ENCODE measurements at places on chromosomes 12 and 14. TPM values are rescaled to one million over a fixed set of nuclear protein-coding genes. Genes with fewer than 3 reads are reported as not detected.

Gene TMEM52B
- total RNA-seq = 0.10 TPM

GRCh38 chr14:75222208-75222701, 45.8 kb upstream of the TMED10 start:
- peak; percentile 27 for DNase-seq

DNA sequence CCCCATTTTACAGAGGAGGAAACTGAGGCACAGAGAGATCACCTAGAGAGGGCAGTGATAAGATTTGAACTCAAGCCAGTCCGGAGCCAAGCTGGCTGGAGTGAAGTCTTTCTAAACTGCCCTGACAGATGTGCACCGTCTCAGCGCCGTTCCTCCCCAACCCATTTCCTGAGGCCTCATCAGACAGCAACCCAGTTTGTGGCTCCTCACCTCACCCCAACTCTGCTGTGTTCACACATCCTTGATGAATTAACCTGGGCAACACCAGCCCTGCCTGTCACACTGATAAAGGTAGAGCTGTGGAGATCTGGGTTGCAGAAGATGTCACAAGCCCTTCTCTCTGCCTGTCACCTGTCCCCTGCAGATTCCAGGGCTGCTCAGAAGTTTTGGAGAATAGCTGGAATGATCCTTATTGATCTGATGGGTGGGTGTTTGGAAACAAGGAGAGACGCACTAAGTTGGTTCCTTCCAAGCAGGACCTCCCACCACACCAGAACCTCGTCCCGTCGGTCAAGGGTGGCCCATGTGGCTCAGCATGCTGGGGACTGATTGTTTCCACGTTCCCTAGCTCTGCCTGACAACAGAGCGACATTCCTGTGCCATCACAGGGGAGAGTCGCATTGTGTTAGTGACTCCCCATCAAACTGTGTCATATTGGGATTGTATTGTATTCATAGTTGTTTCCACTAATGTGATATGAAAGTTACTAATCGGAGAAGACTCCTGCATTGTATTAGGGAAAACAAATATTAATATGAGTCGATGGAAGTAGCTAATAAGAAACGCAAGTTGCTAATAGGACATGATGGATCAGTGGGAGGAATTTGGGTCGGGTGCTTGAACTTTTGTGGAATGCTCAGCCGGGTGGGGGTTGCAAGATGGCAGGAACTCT, 200.6 kb downstream of the PHETA1 start:
- DNase-seq = no peak

- DNase-seq = peak; percentile 74
Measured at GRCh38 chr12:57726151-57726883, 12.2 kb downstream of the AGAP2 start.

Data from H4 (cell line).